ENCODE measurements at places on chromosomes 1 and 21.

DNA sequence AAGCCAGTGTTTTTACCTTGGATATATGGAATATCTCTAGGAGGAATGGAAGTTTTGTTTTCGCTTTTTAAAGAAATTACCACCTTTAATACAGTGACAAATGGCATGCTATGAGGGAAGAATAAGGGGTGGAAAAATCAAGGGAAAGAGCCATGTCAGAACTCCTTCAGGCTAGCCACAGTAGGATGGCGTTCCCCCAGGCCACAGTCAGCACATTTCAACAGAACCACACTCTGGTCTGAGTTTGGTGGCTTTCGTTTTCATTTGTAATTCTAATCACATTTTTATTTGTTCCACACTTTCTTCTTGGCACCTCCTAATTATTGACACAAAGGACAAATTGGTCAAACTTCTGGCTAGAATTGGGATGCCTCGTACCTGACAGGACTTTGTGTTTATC, 60.3 kb upstream of the RCOR3 start:
- DNase-seq, result no peak

- DNase-seq, result no peak
Observed at GRCh38 chr1:116785006-116785405, 30.8 kb downstream of the CD2 start.

GRCh38 chr1:117638141-117638540, 32.3 kb downstream of the TENT5C start:
- DNase-seq, result no peak

GRCh38 chr1:76921590-76921989, 54.3 kb downstream of the ST6GALNAC5 start:
- no peak for DNase-seq

GRCh38 chr1:203582568-203582967, 44.1 kb upstream of the ATP2B4 start:
- DNase-seq, result no peak

DNA sequence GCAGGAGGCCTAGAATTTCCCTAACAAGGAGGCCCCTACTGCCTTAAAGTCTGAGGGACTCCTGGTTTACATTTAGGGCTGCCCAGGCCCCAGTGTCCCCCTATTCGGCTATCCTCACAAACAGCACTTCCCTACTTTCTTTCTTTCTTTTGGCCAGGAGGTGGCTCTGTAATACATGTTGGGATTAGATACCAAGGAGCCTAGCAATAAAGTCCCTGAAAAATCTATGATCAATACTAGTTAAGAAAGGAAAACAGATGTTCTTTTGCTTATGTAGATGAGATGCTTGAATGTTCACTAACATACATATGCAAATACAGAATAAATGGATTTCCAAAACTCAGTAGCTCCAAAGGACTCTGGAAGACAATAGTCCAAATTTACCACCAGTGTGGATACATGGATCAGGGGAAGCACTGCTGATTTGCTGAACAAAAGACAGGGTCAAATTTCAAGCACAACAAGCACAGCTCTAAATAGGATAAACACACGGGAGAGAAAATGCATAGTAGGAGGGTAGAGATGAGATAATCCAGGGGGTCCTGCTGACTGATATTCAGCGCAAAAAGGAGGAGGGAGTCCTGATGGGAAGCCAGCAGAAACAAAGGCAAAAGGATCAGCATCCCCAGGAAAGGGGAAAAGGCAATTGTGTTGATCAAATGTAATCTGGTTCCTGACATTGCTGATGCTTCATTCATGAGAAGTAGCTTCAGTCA, 240.0 kb downstream of the NUF2 start:
- peak; percentile 34 for DNase-seq

GRCh38 chr21:43645976-43646375, 13.3 kb downstream of the HSF2BP start:
- no peak for DNase-seq

DNA sequence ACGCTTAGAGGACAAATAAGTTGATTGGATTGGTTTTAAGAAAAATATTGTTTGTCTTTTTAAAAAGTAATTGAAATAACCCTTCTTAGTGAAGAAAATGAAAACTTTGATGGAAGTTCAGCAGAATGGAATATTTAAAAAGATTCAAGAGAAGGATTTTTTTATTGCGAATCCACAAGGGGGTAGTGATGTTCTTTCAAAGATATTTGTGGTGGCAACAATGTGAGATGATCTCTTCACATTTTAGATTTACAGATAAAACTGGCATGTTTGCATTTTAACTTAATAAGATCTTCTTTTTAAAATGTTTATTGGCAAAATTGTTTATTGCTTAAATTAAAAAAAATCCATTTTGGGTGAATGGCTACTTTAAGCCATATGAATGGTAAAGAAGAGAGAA, 8.9 kb downstream of the CAMTA1 start:
- peak; percentile 72 for DNase-seq

GRCh38 chr1:227174164-227174563, 144.1 kb downstream of the CDC42BPA start:
- peak; percentile 92 for DNase-seq

GRCh38 chr1:177035586-177035985, 128.9 kb downstream of the ASTN1 start:
- no peak for DNase-seq

DNA sequence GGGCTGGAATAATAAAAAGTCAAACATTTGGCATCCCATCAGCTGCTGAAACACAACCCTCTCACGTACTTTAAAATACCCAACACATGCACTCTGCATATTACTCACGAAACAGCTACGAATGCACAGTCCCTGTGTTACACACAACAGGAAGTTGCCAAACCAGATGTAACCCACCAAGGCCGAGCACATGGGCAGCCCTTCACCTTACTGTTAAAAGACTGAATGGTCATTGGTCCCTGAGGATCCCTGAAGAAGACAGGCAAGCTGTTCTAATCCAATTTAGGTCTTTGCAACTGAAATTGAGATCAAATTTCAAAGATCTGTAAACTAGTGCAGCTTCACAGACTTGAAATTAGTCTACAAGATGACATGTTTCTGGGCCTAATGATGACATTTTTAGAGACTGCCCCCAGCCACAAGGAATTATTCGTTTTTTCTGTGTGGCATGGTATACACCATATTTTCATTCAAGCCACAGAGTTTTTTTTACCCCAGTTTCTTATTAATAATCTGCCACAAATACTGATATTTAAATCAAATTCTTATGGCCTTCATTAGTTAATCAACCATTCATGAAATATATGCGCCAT, 25.6 kb upstream of the IER5 start:
- DNase-seq, result peak; percentile 46

DNA sequence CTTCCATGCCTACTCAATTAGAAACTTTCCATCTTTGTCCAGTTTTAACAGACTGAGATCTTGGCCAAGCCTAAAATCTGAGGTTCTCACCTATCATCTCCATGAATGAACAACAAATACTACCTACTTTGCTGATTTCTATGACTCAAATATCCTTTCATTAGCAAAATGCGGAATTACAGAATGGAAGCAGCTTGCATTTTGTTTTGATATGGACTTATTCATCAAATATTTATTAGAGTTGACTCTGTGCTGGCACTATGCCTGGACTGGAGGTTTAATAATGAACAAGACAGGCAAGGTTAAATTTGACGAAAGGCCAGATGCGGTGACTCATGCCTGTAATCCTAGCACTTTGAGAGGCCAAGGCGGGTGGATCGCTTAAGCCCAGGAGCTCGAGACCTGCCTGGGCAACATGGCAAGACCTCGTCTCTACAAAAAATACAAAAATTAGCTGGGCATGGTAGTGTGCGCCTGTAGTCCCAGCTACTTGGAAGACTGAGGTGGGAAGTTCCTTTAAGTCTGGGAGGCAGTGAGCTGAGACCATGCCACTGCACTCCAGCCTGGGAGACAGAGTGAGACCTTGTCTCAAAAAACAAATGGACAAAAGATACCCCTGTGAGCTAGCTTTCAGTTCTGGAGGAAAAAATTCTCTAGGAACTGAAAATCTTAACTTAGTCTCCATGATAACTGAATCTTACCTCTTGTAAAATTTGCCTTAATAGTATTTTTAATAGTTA, 29.4 kb upstream of the SOD1 start:
- DNase-seq, result peak; percentile 92

DNA sequence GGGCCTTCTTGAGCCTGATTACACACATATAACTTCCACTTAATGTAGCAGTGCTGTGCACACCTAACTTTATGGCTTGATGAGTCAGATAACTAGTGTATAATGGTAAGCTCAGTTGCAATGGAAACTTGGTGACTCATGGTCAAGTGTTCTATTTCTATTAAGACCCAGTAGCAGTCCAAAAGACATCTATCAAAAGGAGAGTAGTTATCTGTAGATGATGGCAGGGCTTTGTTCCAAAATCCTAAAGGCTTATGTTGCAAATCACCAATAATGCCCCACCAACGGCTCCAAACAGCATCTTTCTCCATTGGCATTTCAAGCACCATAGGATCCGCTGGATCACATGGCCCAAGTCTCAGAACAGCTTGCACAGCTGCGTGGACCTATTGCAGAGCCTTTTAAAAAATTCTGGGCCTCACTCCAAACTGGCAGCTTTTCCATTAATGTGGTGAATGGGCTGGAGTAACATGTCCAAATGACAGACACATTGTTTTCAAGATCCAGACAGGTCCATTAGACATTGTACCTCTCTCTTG, 566.8 kb upstream of the USP24 start:
- peak; percentile 40 for DNase-seq

DNA sequence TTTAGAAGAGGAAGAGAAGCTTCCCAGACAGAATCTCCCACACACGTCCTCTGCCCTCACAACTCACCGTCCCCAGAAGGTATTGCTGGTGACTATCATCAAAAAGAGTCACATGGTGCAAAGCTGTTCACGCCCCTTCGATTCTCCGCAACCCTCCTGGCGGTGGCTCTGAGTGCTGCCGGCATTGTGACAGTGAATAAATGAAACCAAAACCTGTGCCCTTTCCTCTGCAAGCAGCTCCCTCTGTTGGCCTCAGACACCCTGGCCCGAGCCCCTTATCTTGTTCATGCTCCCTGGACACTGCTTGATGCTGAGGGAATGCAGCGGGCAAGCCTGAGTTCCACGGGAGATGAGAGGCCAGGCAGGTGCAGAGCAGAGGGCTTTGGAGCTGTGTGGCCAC, 510.3 kb downstream of the NPHP4 start:
- no peak for DNase-seq

- no peak for DNase-seq
Observed at GRCh38 chr1:168945870-168946269, 160.6 kb upstream of the ATP1B1 start.

- DNase-seq, result no peak
Observed at GRCh38 chr21:43797925-43798715, 8.7 kb downstream of the RRP1 start.

- peak; percentile 97 for DNase-seq
Observed at GRCh38 chr1:203480525-203481084, 5.0 kb downstream of the PRELP start.

DNA sequence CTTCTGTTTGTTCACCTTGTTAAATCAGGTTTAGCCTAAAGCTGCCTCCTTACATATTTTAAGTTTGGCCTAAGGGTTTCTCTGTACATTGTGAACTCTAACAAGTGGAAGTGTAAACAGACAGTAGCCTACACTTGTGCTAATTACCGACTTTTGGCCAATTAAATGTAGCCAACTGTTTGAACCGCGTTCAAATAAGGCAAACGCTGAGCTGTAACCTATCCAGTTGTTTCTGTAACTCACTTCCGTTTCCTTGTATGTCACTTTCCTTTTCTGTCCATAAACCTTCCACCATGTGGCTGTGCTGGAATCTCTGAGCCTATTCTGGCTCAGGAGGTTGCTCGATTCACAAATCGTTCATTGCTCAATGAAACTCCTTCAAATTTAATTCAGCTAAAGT, 8.0 kb upstream of the FCAMR start:
- DNase-seq, result no peak

DNA sequence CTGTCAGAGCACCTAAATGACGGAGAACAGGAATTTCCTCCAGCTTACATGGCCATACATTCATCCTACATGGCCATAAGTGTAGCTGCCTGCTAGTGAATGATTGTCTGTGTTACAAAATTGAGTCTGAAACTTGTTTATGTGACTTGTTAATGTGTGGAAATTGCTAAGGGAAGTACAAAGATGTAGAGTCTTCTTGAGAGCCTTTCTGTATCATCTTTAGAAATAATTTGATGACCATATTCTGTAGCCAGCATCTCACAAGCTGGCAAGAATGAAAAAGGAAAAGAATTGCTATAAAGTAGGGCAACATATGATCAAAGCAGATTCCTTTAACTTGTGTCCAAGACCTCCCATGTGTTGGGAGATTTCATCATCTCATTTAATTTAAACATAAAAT, 339.2 kb upstream of the LRRC7 start:
- no peak for DNase-seq

DNA sequence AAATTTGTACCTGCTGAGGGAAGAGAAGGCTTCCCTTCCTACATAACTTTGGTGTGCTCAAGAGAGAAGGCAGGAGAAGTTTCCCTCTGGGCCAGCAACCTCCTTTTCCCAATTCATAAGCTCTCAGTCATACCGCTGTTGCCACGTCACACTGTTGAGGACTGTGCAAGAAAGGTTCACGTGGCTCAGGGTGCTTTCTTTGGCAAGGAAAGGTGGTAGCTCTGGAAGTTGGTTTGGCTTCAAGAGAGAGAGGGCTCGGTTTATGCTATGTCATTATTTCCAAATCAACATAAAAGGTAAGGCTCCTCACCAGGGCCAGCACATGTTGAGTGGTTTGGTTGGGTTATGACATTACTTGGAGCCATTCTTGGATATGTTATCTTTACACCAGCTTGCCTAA, 77.3 kb downstream of the TNFSF18 start:
- DNase-seq, result no peak

DNA sequence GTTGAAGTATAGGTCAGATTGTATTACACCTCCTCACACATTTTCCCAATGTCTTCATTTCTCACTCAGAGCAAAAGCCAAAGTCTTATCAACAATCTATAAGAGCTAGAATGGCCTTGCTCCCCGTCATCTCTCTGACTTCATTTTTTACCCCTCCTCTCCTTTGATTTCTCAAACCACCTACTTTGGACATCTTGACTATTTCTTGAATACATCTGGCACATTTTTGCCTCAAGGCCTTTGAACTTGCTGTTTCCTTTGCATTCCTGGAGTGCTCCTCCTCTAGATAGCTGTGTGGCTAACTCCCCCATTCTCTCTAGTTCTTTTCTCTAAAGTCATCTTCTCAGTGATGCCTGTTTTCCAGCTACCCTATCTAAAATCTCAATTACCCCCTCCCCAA, 7.2 kb upstream of the XCL2 start:
- DNase-seq, result no peak

Measured in fibroblast of skin of scalp (primary cell).